ENCODE measurements at places on chromosomes 11 and 22.

DNA sequence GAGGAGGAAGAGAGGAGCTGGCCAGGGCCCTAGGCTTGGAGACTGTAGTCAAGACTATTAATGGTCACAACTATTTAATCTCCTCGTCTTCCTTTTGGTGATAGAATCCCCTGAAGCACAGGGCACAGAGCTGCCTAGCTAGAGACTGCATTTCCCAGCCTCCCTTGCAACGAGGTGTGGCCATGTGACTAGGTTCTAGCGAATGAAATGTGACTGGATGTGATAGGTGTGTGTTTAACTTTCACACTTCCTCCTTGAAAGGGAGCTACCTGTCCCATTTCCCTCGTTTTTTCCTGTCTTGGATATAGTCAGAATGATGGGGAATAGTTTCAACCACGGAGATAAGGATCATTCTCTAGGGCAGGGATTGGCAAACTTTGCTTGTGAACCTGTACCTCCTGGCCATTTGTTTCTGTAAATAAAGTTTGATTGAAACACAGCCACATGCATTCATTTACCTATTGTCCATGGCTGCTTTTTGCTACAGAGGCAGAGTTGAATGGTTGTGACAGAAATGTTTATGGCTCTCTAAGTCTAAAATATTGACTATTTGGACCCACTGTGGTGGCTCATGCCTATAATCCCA lies 313.5 kb downstream of the MIAT start:
- no peak for DNase-seq

DNA sequence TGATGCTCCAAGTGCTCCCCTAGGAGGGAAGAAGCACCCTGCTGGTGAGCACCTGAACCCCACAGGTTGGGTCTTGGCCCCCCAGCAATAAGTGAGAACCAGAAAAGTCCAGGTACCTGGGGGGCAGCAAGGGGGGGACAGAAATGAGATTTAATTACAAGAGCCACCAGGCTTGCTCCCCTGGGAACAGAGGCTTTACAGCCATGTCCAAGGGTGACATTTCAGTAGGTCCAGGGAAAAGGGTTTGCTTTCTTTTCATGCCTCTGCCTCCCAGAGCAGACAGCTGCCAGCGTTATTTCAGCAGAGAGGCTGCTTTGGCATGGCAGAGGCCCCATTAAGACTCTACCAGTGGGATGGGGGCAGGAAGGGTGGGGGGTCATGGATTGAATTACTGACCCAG lies 437.7 kb downstream of the BUD13 start:
- no peak for DNase-seq

GRCh38 chr11:1471736-1472135 lies 14.8 kb downstream of the MOB2 start:
- no peak for DNase-seq

DNA sequence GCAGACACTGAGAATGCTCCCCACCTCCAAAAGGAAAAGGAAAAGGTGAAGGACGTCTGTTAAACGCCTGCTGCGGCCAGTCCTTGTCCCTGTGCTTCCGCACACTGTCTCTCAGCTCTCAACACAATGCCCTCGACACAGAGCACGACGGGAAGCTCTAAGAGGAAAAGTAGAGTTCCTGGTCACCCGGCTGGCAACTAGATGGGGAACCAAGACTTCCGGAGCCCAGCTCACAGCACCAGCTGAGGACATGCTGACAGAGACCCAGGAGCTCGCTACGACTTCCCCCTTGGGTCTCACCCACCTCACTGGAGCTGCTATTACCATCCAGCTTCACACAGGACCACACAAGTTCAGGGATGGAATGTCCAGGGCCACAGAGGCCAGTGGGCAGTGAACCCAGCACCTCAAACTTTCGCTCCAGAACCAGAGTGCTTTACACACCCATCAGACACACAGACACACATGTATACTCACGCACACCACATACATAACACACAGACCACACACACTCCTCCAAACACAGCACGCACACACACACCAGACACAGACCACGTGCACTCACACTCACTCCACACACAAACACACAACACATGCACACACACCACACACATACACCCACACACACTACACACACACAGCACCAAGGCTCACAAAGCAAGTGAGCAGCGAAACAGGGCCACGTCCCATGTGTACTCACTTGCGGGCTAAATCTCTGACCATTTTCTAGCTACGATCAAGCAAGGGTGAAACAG lies 9.6 kb downstream of the SULT4A1 start:
- no peak for DNase-seq

DNA sequence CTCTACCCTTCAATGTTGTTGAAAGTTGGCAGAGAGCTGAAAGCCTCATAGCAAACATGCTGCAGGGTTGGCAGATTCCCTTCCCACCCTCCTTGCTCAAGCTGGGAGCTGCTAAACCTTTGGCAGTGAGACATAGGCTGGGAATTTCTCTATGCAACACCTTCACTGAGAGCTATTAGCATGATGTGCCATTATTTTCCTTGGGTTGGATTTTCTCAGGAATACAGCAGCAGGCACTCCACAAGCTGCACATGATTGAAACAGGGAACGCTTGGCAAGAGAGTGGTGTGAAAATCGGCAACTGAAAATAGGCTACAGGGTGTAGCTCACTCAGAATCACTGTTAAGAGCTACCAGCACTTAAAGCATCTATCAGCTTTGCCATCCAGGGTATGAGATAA lies 9.6 kb upstream of the ALKBH3 start:
- no peak for DNase-seq

DNA sequence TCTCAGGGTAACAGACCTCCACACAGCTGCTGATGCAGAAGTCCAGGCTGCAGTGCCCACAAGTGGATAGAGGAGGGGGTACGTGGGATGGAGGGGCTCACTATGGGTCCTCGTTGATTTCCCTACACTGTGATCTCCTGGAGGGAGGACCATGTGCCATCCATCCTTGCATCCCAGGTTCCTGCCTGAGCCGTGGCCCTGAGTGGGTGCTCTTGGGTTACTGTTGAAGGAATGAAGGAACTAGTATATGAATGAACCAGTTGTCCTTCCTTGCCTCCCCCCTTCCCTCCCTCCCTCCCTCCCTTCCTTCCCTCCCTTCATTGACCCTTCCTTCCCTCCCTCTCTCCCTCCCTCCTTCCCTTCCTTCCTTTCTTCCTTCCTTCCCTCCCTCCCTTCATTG lies 15.4 kb downstream of the APOBEC3B start:
- no peak for DNase-seq

- DNase-seq: no peak
Observed at GRCh38 chr11:86395061-86395551, 20.4 kb downstream of the CCDC81 start.

GRCh38 chr11:12064954-12065280 lies 45.5 kb upstream of the MICAL2 start:
- DNase-seq: no peak

DNA sequence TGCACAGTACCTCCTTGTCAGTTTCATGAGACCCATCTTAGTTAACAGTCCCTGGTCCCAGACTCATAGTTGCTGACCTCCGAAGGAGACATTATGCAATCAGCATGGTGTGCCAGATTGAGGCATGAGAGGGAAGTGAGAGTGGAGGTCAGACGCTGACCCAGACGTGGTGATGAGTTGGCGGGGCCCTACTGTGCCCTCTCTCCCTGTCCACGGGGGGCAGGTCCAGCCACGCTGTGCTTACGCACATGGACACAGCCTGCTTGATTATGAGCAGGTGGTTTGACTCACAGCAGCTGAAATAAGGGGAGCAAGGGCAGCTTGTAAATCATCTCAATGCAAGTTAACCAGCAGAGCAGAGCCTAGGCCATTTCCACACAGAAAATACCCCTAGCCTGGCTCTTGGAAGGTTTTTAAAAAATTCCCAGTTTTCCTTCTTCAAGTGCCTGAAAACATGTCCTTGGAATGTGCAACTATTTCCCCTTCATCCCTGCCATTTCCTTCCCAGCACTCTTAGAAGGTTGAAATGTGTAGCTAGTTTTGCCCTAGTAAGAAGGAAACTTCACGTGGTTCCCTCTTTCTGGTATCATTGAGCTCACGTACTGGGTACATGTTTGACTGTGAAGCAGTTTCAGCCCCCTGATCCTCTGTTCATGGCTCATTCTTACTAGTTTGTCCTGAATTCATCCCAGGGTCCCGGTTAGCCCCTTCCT lies 122.6 kb upstream of the SORL1-AS1 start:
- no peak for DNase-seq

- no peak for DNase-seq
Observed at GRCh38 chr11:36131721-36132397, 157.4 kb downstream of the COMMD9 start.

- DNase-seq: no peak
Observed at GRCh38 chr11:38274031-38274430, 1676.0 kb upstream of the RAG2 start.

- DNase-seq: no peak
Observed at GRCh38 chr22:35921777-35922176, 106.8 kb downstream of the RBFOX2 start.

- no peak for DNase-seq
Observed at GRCh38 chr11:92495107-92495793, 270.6 kb downstream of the FAT3 start.

DNA sequence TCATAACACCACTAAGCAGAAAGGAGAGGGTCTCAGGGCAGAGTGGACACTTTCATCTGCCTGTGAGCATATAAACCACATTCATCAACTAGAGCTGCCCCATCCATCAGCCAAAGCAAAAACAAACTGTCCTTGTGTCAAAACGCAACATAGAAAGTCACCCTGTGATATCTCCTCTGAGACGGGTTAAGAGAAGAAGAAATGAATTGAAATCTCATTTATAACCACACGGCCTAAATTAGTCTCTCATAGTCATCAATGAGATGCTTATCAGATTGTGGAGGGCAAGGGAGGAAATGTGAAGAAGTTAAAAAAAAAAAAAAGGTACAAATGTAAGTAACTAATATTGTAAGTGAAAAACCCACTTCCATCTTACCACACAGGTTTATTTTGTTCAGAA lies 75.7 kb downstream of the SIK3 start:
- no peak for DNase-seq

DNA sequence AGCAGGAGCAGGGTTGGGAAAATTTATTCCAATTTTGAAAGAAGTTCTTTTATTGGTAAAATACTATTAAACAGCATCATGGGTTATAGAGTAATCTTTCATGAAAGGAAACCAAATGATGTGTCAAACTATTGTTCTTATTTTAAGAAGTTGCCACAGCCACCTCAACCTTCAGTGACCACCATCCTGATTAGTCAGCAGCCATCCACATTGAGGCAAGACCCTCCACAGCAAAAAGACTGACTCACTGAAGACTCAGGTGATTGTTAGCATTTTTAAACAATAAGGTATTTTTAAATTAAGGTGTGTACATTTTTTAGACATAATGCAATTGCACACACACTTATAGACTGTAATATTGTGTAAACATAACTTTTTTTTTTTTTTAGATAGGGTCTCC lies 3.7 kb upstream of the HEPHL1 start:
- DNase-seq: peak; percentile 74

GRCh38 chr11:56637500-56637899 lies 4.7 kb downstream of the OR5AP2 start:
- no peak for DNase-seq

DNA sequence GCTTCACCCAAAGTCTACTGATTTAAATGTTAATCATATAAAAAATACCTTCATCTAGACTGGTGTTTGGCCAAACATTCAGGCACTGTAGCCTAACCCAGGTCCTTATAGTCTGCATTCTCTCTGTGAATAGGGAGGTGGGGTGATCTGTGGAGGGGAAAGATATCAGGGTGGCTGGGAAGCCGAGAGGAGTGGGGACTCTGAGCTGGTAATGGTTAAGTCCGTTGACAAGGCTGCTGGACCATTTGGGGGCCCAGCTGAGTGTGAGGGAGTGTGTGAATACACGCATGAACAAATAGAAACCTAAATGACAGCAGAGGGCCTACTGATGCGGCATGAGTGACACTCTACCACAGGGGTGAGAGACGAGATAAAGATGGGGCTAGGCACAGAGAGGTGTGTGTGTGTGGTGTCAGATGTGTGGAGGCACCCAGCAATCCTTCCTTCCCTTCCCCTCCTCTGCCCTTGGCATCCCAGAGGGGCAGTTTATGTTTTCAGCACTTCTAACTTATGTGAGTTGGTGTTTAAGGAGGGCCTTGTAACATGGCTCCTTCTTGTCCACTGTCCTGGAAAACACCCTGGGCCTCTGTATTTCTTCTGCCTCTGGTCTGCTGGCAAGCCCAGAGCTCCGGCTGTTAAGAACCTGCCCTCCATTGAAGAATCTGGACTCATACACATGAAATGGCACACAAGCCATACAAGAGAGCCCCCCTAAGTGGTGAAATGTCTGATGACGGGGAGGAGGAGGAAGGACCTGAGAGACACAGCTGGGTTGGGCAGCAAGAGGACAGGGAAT lies 249.1 kb upstream of the TBCEL start:
- DNase-seq: no peak
